AG10803 (cell line): ENCODE measurements at places on chromosomes 5 and 9.

DNA sequence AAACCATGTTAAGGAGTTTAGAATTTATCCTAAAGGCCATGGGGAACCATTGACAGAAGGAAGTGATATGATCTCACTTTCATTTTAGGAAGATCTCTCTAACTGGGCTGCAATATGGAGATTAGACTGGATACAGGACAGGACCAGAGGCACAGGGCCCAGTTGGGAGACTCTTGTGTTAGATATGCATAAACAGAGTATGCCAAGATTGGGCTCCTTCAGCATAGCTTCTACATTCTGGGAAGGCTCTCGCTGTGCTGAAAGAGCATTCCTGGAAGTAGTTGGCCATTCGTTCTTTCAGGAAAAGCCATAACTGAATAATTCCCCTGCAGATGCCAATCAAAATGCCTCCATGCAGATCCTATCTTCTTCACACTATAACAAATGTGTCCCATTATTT, 204.5 kb downstream of the CWC27 start:
- peak; percentile 8 for DNase-seq

DNA sequence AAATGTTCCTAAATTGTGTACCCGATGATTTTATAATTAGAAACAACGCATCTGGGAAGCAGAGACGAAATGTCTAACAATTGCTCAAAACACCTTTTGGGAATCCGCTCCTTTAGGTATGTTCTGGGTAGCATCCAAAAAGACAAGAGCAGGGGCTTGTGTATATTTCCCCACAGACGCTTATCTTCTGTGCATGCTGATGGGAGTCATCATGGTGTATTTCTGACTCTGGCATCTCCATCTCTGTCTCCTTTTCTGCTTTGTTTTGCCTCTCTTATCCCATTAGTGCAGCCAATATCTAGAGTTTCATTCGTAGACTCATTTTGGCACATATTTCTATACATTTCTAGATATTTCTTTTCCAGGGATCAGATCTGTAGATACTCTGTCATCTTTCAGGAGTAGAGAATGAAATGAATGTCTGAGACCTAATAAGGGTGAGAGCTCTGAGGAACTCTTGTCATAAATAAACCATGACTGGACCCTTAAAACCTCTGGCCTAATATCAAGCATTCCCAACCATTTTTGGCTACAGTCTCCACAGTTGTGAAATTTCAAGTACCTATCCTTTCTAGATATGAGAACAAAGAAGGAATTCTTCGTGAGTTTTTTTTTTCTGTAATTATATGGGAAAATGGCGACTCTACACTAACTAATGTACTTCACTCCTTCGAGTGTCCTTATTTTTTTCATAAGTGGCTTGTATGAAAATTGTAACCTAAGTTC, 508.2 kb downstream of the ACTL7B start:
- no peak for DNase-seq

DNA sequence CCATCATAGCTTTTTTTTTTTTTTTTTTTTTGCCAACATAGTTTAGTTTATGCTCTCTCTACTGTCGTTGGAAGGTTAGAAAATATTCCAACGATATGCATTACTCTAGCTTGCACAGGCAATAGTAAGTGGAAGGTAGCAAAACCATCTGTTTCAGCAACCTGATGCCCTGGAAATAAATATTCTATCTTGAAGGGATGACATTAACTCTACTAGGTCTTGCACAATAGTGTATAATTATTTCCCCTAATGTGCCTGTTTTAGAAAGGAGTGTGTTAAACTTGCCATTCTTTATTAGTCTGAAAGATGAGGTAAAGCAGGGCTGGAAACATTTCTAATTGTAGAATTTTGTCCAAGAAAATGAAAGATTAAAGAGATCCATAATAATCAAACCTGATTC, 111.0 kb downstream of the PCSK5 start:
- no peak for DNase-seq

DNA sequence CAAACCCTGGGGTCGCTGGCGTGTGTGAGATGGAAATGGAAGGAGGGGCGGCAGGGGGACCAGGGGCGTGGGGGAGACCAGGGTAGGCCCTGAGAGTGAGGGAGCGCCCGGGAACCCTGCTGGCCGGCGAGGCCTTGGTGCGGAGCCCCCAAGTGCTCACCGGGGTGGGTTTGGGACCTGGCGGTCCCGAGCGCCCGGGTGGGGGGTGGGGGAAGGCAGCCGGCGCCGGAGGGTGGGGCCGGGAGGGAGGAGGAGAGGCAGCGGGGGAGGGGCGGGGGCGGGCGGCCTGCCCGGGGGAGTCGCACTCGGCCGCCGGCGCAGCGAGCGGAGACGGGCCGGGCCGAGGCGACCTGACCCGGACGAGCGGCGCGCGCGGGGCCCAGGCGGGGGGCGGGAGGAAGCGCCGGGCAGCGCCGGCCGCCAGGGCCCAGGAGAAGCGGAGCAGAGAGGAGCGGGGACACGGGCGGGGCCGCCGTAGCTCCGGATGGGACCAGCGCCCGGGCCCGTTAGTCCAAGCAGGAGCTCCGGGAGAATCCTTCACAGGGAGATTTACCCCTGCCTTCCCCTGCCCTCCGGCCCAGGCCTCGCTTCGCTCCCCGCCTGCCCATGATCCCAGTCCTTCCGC, at the start of gene NPR2:
Gene NPR2 (plus strand): TSS at position 295 of the 625 bp plus-strand sequence. CDS start 818 bp downstream, outside the sequence.
- peak; percentile 39 for DNase-seq

GRCh38 chr5:181052672-181053487, 12.8 kb downstream of the BTNL9 start:
- peak; percentile 4 for DNase-seq

DNA sequence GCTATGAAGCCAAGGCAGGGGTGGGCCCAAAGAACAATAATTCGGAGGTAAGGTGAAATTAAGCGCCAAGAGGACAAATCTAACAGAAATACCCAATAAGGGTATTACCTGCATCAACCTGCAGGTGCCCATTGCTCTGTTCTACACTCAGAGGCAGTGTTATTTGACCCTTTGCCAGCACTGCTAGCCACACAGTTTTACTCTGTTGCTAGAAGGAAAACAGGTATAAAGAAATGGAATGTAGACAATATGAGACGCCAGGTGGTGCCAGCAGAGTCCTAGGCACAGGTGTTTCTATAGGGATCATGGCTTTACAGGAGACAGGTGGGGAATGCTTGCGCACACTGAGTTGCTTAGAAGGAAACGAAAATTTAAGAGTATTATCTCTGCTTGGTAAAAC, 201.3 kb downstream of the HTR1A start:
- DNase-seq = no peak

- peak; percentile 38 for DNase-seq
Measured at GRCh38 chr5:132272311-132273210, 15.1 kb downstream of the PDLIM4 start.

DNA sequence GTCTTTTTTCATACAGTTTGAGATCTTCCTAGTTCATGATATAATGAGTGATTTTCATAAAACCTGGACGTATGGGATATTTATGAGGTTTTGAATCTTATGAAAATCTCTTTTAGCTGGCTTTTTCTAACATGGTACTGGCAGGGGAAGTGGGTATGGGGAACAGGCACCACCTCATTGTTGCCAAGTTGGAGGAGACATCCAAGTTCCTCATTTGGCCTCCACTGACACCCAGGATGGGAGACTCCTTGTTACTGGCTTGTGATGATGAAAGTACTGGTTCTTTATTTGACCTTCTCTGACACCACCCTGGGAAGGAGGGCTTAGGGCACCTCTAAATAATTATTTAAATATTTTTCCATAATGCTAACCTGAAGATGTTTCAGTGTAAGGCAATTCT, 4.0 kb upstream of the TNPO1 start:
- DNase-seq = no peak

- peak; percentile 69 for DNase-seq
Measured at GRCh38 chr9:88998911-88999310, 7.6 kb downstream of the S1PR3 start.

GRCh38 chr5:175900157-175900556, 28.8 kb downstream of the CPLX2 start:
- no peak for DNase-seq

- no peak for DNase-seq
Measured at GRCh38 chr9:137485343-137486140, 26.4 kb upstream of the NSMF start.

DNA sequence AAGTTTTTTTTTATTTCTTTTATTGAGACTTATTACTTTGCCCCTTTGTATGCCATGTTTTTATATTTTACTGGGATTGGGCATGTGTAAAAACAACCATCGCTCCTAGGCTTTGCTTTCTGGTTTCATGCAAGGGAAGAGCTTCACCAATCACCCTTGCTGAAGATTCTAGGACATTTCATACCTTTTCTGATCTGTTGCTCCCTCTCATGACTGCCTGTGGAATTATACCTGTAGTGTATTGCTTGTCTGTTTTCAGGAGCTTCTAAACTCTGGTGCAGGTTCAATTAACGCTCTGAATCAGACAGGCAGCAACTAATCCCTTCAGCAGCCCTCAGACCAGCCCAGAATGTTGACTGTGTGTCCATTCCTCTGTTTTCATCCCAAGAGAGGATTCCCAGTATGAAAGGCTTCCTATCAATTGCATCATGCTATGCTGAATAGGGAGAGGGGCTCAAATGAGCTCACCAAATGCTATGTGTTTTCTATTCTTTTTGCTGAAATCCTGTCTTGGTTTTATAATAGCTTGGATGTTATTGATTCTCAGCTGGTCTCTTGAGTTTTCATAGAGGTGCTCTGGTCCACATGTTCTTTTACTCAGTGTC, 572.9 kb upstream of the CDH6 start:
- DNase-seq = no peak

GRCh38 chr5:82346399-82347165, 68.4 kb upstream of the RPS23 start:
- no peak for DNase-seq

GRCh38 chr9:89009546-89009840, 18.2 kb downstream of the S1PR3 start:
- no peak for DNase-seq

- peak; percentile 75 for DNase-seq
Measured at GRCh38 chr5:16889972-16890519, 46.0 kb downstream of the MYO10 start.

- no peak for DNase-seq
Measured at GRCh38 chr5:951940-952596, 56.5 kb upstream of the NKD2 start.

- DNase-seq = no peak
Measured at GRCh38 chr5:180367300-180367699, 14.2 kb upstream of the GFPT2 start.

- no peak for DNase-seq
Measured at GRCh38 chr9:132609184-132609583, 26.8 kb downstream of the BARHL1 start.

DNA sequence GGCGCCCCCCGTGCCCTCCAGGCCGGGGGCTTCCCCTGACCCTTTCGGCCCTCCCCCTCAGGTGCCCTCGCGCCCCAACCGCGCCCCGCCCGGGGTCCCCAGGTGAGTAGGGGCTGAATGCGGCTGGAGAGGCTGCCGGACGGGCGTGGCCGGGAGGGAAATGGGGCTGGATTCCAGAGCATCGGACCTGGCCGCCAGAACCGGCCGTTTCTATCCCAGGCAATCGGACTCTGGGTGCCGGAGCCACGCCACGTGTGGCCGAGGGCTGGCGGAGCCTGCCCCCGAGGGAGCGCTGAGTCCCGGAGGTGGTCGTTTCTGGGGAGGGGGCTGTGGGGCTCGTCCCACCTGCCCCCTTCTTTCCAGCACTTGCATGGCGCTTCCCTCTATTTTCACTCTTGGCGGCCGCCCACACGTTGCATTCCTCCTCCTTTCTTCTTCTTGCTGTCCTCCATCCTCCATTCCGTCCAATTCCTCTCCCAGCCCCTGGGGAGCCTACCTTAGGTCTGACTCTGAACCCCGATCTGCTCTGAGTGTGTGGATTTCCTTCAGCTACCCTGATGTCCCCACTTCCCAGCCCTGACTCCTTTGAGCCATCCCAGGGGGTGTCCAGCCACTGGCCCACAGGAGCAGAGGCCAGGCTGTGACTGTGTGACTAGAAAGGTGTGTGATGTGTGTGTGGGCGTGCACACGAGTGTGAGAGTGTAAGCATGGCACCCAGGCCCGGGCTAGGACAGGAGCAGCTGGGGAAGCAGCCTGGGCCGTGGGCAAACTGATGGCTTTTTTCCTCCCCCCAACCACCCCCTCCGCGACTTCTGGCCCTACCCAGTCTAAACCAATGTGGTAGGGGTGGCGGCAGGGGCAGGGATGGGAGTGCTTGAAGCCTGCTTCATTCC, 24.7 kb downstream of the GOLGA2 start:
- DNase-seq = no peak

GRCh38 chr9:7137040-7137439, 379.3 kb downstream of the KDM4C start:
- no peak for DNase-seq
